A172 (cell line): ENCODE measurements at places on chromosomes 5 and 9.

DNA sequence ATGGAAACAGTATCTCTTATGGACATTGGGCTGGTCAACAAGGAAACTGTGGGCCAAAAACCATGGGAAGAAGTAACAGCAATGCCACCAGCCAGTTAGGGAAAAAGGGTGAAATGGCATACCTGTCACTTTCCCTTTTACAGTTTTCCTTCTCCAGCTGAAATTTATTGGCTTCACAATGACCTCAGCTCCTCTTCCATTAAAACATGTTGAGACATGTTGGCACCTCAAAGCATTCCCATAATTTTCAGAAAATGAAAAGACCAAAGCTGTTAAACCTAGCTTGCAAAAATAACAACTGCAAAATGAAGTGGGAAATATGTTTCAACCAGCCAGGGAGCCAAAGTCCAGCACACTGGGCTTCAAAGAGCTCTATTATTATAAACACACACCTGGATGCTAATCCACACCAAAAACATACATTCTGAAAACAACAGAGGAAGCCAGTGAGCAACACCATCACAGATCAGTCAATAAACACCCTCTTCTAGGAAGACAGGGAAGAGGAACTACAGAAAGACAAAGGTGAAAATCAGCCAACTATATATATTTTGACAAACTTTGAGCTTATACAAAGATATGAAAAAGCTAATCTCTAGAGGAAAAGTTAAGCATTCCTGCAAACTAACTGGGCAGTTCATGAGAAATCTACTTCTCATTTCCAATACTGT, 78.4 kb upstream of the PTGER4 start:
- no peak for DNase-seq

DNA sequence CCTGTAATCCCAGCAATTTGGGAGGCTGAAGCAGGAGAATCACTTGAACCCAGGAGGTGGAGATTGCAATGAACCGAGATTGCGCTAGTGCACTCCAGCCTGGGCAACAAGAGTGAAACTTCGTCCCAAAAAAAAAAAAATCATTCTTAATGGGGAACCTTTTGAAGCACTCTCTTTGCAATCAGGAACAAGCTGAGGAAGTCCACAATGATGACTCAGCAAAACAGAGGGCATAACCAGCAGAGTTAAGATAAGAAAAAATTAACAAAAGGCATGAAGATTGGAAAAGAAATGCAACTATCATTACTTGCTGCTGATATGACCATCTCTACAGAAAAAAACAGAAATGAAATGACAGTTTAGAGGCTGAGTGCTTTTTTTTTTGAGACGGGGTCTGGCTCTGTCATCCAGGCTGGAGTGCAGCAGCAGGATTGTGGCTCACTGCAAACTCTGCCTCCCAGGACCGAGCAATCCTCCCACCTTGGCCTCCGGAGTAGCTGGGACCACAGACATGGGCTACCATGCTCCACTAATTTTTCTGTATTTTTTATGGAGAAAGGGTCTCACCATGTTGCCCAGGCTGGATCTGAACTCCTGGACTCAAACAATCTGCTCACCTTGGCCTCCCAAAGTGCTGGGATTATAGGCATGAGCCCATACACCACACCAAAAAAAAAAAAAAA, 88.0 kb downstream of the FNBP1 start:
- no peak for DNase-seq

GRCh38 chr5:133817456-133817855, 151.0 kb downstream of the C5orf15 start:
- no peak for DNase-seq

- peak; percentile 67 for DNase-seq
These were observed 297.9 kb upstream of the PTGER4 start for GRCh38 chr5:40381676-40382363.

DNA sequence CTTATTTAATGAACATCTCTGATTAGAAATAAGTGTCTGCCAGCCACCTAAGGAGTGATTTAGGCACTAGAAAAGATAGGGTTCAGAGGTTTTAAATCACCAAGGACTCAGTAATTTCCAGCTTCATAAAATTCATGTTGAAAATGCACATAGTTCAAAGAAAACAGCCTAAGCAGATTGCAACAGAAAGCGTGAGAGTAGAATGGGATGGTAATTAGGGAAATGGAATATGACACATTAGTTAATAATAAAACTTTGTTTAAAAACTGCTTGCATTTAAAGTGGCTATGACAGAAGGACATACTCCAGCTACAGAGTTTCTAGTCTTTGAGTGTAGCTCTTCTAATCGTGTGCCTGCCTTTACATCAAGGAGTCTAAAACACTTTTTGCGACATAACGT, 490.8 kb downstream of the TLE4 start:
- no peak for DNase-seq

DNA sequence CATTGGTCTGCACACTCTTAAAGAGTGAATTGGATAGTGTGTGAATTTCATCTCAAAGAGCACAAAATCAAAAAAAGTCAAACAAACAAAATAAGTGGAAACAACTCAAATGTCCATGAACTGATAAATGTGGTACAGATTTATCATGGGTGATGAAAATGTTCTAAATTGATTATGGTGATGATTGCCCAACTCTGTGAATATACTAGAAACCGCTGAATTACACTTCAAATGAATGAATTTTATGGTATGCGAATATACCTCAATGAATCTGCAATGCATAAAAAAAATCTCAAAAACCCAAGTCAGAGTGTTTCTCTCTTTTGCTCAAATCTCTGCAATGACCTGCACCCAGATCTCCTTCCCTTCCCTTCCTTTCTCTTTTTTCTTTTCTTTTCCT, 64.0 kb downstream of the PRRC1 start:
- no peak for DNase-seq

DNA sequence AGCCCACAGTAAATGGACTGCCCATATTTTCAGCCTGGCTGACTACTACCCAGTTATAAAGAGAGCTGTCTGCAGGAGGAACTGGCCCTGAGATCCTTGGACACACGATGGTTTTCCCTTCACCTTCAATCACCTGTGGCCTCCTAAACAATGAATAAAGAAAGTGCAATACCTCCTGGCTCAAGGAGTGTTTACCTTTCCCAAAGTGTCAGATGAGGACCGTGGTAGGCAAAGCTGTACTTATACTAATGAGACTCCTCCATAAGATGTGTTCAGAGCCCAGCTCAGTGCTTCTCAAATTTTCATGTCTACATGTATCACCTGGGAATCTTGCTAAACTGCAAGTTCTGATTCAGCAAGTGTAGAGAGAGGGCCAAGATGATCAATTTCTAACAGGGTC, 284.5 kb upstream of the VLDLR start:
- DNase-seq = no peak

DNA sequence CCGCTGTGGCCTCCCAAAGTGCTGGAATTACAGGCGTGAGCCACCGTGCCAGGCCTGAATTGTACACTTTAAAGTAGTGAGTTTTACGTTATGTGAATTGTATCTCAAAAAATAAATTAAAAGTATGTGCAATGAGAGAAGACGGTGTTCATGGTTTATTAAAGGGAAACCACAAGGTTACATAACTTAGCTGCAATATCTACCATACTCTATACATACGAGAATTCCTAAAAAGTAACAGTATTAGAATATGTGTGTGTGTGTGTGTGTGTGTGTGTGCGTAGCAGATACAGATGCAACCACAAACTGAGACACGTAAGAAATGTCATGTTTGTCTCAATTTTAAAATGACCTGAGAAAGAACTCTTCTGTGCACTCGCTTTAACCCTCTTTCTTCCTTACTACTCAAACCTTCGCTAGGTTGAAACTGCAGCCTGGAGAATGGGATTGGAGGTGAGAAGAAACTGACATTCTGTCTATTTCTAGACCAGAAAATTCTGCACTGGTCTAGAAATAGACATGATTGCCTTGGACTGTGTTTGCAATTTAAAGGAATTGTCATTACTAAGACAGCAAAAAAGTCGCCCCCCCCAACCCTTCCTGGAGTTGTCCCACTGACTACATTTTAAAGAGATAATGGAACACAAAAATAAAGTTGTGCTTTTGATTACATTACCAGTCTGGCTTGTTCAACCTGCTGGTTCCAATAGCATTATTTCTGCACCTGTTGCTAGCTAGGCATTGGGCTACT, 167.0 kb downstream of the RGS3 start:
- no peak for DNase-seq

DNA sequence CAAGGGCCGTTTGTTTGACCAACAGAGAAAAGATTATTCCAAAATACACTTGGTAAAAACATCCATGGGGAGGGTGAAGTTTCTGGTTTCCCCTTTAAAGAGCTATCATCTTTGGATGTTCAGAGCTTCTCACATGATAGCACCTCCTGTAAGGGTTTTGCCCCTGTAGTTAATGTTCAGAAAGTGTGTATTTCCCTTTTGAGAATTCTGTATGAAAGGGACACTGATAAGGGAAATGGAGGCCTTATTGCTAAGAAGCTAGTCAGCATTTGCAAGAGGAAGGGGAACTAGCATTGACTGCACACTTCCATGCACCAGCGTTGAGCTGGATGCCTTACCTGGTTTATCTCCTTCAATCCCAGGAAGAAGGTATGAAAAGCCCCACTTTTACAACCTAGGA, 31.5 kb upstream of the C5orf58 start:
- DNase-seq = no peak

- no peak for DNase-seq
These were observed 210.1 kb downstream of the ZNF608 start for GRCh38 chr5:124536333-124536732.

- no peak for DNase-seq
These were observed 35.0 kb downstream of the ARL15 start for GRCh38 chr5:54275361-54275760.

DNA sequence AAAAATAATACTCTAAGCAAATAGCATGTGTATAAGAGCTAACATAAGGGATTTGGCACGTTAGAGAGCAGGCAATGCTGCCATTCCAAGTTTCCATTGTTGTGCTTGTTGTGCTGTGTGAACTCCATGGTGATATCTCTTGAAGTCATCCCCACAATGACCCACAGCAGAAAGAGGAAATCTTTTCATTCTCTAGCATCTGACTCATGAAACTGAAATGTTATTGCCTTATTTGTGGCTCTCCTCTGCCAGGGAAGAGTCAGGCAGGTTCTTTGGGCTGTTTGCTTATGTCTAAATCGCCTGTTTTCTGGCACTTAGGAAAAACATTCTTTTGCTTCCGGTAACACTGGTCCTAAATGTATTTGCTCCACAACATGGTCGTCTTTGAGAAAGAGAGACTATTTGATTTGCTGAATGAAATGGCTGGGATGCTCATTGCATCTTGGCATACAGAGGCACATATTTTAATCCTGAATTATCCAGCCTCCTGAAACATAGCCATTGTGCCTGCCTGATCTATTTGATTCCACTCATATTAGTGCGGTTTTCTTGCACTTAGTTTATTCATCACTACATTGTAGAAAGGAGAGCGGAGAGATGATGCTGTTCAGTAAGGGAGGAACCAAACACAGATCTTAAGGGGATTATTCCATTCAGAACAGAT, 188.8 kb downstream of the CSNK1G3 start:
- peak; percentile 90 for DNase-seq

DNA sequence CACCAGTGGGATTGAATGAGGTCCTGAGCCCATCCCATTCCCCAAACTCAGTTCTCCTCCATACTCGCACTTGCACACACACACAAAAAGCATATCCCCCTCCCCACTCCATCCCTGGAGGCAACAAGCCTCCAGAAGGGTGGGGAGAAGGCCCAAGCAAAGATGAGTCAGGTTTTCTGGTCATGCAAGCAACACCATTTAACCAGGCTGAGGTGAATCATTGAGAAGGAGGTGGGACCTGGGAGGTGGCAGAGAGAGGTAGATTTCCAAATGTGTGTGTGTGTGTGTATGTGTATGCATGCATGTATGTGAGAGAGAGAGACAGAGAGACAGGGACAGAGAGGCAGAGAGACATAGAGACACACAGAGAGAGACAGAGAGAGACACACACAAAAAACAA, 185.2 kb upstream of the TRIM32 start:
- DNase-seq = peak; percentile 29

- DNase-seq = no peak
These were observed 722.8 kb upstream of the GRAMD2B start for GRCh38 chr5:125700380-125700861.
